IPS DF 6.9 (cell line): ENCODE measurements at places on chromosomes 1 and 21.

- DNase-seq: no peak
Observed at GRCh38 chr1:201955729-201956143, 433 bp downstream of the TIMM17A start.

GRCh38 chr1:45348020-45348419, 7.8 kb upstream of the MUTYH start:
- no peak for DNase-seq

- no peak for DNase-seq
Observed at GRCh38 chr1:160425847-160426246, 25.5 kb downstream of the VANGL2 start.

- no peak for DNase-seq
Observed at GRCh38 chr1:41955461-41956159, 36.9 kb upstream of the HIVEP3 start.

GRCh38 chr1:201294876-201295275, 11.6 kb downstream of the PKP1 start:
- DNase-seq: no peak

- DNase-seq: no peak
Observed at GRCh38 chr21:25881524-25882376, 147.0 kb downstream of the GABPA start.

GRCh38 chr1:17059391-17060305, 5.8 kb upstream of the SDHB start:
- peak; percentile 70 for DNase-seq

GRCh38 chr1:115160728-115161127, 71.4 kb upstream of the TSPAN2 start:
- no peak for DNase-seq

DNA sequence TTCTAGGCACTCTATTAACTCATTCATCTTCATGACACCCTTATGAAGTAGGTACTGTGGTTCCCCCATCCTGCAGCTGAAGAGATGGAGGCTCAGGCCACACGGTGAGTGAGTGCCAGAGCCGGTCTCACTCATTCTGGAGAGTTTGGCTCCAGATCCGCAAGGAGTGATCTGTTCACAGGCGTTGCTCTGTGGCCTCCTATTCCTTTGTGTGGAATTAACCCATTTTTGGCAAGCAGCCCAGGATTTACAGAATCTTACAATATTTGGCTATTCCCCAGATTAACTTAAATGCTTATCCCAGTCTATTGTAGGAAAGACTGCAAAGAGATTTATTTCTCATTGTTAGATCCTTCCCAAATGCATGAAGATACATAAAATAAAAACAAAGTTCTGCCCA, 29.6 kb downstream of the KIAA0040 start:
- no peak for DNase-seq

GRCh38 chr1:71603044-71603776, 522.4 kb upstream of the ZRANB2 start:
- DNase-seq: no peak

DNA sequence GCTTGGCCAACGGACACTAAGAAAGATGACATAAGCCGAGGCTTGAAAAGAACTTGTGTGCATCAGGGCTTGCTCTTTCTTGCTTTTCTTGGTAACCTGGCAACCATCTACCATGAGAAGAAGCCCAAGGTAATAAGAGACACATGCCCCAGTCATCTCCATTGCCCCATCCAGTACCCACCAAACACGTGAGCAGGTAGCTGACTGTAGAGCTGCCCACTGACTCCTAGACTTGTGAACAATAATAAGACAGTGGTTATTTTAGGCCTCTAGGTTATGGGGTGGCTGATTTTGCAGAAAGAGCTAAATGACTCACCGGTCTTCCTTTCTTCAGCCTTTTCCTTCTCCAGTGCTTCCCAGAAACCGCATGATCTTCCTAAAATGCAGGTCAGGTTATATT, 105.0 kb upstream of the JUN start:
- DNase-seq: no peak

- no peak for DNase-seq
Observed at GRCh38 chr1:161019751-161020495, 1.0 kb downstream of the F11R start.

GRCh38 chr1:246544001-246544400, 22.1 kb downstream of the TFB2M start:
- DNase-seq: no peak

DNA sequence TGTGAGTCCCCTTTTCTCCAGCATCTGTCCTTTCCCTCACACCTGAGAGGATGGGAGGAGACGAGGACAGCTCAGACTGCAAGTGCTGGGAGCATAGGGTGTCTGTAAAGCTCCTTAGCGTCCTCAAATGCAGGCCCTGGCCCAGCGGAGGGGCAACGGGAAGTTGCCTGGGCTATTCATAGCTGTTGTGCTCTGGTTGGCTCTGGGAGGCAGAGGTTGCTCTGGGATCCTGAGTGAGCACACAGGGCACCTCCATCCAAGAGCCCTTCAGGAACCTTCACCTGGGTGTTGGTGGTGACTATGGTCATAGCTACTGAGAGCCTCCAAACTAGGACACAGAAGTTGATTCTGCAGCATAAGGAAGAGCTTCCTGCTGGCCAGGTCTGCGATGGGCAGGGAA, 2.6 kb downstream of the PADI1 start:
- DNase-seq: no peak

GRCh38 chr1:176193663-176194062, 13.4 kb downstream of the COP1 start:
- no peak for DNase-seq

- no peak for DNase-seq
Observed at GRCh38 chr1:2322581-2323211, 68.7 kb downstream of the MORN1 start.

DNA sequence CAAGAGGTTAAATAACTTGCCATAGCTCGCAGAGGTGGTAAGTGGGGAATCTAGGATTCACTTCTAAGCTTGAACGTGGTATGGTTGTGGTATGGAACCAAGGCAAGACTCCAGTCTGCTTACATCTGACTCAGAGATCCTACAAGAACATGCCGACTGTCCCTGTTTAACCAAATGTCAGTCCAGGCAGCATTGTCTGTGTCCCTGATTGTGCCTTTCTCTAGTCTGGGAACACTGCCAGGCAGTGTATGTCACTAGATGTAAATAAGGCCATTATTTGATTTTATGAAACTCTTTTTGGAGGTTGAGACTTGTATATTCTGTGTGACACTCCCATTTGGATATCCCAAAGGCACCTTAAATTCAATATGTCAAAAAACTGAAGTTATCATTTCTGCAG, 96.0 kb downstream of the NOS1AP start:
- no peak for DNase-seq
